Suprapubic skin (tissue), 4 donors: ENCODE measurements at places on chromosomes 1 and 21.
A peak's percentile ranks its signal among the peaks of the same experiment; 100 is the strongest.

- peak overlapping the region; percentile 63 for H3K4me3 ChIP-seq
- H3K4me1 ChIP-seq, result peaks cover 28% of the 10 kb centered on the region
- H3K36me3 ChIP-seq, result no peaks in the 10 kb centered on the region
- H3K27ac ChIP-seq, result peak overlapping the region; percentile 79
- no peak for DNase-seq
- no peaks in the 10 kb centered on the region for H3K27me3 ChIP-seq
Measured at GRCh38 chr1:23568608-23569383, 9.5 kb upstream of the ID3 start.

DNA sequence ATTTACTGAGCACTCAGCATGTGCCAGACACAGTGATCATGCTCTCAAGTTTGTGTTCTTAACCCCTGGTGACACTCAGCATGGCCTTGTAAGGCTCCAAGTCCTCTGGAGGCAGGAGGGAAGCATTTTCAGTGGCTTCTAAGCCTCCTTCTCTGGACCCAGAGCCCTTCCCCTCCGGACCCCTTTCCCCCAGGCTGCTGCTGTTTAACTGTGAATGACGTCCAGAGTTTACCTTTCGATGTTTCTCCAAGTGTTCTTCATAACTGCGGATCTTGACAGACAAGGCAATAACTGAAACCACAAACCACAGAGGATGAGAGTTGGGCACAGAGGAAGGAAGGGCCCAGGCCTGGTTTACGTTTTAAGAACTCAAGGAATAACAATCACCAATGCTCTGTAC lies 6.5 kb downstream of the MRPS15 start:
- H3K27me3 ChIP-seq, result no peaks in the 10 kb centered on the region
- no peak for DNase-seq
- H3K4me3 ChIP-seq, result no peak overlapping the region
- H3K27ac ChIP-seq, result no peak overlapping the region
- H3K4me1 ChIP-seq, result peaks cover 4% of the 10 kb centered on the region
- H3K36me3 ChIP-seq, result peaks cover 62% of the 10 kb centered on the region

DNA sequence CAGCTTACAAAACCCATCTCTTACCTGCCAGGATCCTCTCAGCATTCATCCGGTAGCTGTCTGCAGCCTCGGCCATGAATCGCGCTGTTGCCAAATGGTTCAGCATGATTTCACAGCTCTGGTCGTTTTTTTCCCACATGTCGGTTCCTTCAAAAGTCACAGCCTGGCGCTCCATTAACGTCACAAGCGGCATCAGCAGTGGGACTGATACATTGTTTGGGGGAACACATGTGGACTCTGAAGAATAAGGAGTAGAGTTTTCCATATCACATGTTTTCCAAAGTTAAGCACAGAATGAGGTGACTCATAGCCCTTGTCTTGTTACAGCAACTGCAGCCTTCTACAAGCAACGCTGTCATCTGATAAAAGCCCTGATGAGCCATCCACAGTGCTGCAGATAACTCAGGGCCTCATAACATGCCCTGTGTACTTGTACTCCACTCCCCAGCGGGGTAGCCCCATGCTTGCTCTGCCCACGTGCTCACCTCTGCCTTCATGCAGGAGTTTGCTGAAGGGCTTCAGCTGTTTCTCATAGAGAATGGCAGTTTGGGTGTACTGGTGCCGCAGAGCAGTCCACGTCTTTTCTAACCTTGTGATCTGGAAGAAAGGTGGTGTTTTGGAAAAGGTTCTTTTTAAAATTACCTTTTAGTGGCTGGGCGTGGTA lies 114.2 kb downstream of the BCAR3 start:
- H3K4me3 ChIP-seq, result no peak overlapping the region
- H3K27me3 ChIP-seq, result no peaks in the 10 kb centered on the region
- no peak for DNase-seq
- H3K36me3 ChIP-seq, result peaks cover 65% of the 10 kb centered on the region

DNA sequence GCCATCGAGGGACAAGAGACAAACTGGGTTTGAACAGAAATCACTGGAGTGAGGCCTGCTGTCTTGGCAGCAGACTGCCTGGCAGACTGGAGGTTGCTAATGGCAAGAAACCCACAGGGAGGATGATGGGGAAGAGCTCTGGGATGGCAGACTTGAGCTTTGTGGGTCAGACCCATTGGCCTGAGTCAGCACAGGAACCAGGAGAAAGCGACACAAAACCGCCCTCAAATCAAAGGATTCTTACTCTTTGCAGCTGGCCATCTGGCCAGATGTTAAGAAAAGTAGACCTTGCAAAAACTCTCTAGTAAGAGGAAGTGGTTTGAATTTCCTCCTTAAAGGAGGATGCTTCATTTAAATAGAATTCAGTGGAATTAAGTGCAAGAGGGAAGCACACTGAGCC lies 195.2 kb upstream of the JUN start:
- H3K27me3 ChIP-seq, result no peaks in the 10 kb centered on the region
- H3K4me1 ChIP-seq, result peaks cover 31% of the 10 kb centered on the region
- no peak for DNase-seq
- no peak overlapping the region for H3K27ac ChIP-seq
- H3K36me3 ChIP-seq, result no peaks in the 10 kb centered on the region

- H3K27me3 ChIP-seq, result no peaks in the 10 kb centered on the region
- H3K4me1 ChIP-seq, result peaks cover 20% of the 10 kb centered on the region
- no peaks in the 10 kb centered on the region for H3K36me3 ChIP-seq
- peak; percentile 86 for DNase-seq
- peak within 1 kb of the TSS; percentile 68 for H3K27ac ChIP-seq
Measured at GRCh38 chr1:185733818-185734735, at the start of gene HMCN1. Gene HMCN1, plus strand, starts transcription at chr1:185734391. Its CDS starts 389 bp downstream, at chr1:185734780.

GRCh38 chr1:58469016-58469415 lies 77.5 kb downstream of the OMA1 start:
- no peak overlapping the region for H3K4me3 ChIP-seq
- H3K4me1 ChIP-seq, result no peaks in the 10 kb centered on the region
- no peaks in the 10 kb centered on the region for H3K27me3 ChIP-seq

DNA sequence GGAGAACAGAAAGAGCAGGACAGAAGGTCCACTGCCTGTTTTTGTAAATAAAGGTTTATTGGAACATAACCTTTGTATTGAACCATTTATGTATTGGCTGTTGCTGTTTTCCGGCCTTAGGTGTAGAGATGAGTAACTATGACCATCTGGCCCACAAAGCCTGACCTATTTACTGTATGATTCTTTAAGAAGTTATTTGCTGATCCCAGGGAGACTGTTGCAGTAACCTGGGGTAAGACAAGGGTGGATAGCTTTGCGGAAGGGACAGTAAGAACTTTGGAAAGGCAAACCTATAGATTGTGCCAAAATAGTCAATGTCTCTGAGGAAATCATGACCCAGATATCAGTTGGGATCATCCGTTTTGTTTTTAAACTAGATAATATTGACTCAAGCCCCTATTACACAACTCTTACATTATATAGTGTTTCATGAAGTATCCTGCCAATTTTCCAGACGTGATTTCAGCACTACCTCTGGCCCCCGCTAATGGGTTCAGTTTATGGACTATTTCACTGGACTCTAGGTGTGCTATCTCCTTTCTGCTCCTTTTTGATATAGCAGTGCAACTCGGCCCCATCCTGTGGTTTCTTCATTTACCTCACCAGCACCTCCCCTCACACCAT lies 20.8 kb upstream of the TLCD4 start:
- H3K27ac ChIP-seq, result no peak overlapping the region
- no peak overlapping the region for H3K4me3 ChIP-seq
- no peaks in the 10 kb centered on the region for H3K4me1 ChIP-seq
- no peak for DNase-seq
